ENCODE measurements at places on chromosomes 6 and 20. TPM values are rescaled to one million over a fixed set of nuclear protein-coding genes. Genes with fewer than 3 reads are reported as not detected.

DEFB124 gene
- not detected for total RNA-seq

HSPA1B gene
- total RNA-seq = 257 TPM

ZNF311 gene
- not detected for total RNA-seq

RFX6 gene
- total RNA-seq = not detected

IL20RA gene
- total RNA-seq = not detected

SAMD3 gene
- total RNA-seq = 0.29 TPM

EEF1A2 gene
- 13.0 TPM for total RNA-seq

OTOR gene
- not detected for total RNA-seq

PLN gene
- not detected for total RNA-seq

LAMA5 gene
- total RNA-seq = 3.6 TPM

IL17F gene
- not detected for total RNA-seq

DNA sequence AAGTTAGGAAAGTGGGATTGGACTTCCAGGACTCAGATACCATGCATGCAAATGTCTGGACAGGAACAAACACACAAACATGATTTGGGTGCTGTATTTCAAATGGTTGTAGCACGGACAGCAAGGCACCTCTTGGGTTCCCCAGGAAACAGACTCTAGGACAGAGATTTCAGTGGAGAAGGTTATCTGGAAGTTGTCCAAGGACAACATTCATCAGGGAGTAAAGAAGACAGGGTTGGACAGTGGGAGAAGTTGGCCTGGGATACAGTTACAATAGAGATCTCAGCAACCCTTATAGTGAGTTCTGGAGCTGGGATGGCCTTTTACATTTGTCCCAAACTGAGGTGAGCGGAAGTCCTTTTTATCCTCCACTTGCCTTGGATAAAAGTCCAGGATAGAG lies 19.8 kb upstream of the TINAG start:
- H3K4me1 ChIP-seq = peaks cover 20% of the 10 kb centered on the region
- DNase-seq = no peak

DNA sequence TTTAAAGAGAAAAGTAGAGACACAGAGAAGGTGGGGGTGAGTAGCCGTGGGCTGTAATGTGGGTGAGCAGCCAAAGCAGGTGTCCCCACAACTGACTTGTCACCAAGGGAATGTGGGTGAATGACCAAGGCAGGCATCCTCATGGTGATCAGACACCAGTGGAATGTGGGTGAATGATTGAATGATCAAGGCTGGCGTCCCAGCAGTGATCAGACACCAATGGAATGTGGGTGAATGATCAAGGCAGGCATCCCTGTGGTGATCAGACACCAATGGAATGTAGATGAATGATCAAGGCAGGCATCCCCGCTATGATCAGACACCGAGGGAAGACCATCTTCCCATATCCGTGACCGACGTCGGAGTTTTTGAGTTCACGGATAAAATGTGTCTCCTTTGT lies 49.8 kb upstream of the OR14J1 start:
- H3K4me1 ChIP-seq = no peaks in the 10 kb centered on the region
- H3K27me3 ChIP-seq = no peaks in the 10 kb centered on the region
- no peak overlapping the region for H3K4me3 ChIP-seq
- H3K36me3 ChIP-seq = no peaks in the 10 kb centered on the region

GRCh38 chr20:44952731-44953130 lies 7.5 kb downstream of the TOMM34 start:
- peaks cover 87% of the 10 kb centered on the region for H3K36me3 ChIP-seq
- H3K27me3 ChIP-seq = no peaks in the 10 kb centered on the region
- DNase-seq = no peak
- H3K27ac ChIP-seq = no peak overlapping the region
- no peaks in the 10 kb centered on the region for H3K4me1 ChIP-seq
- H3K4me3 ChIP-seq = no peak overlapping the region

DNA sequence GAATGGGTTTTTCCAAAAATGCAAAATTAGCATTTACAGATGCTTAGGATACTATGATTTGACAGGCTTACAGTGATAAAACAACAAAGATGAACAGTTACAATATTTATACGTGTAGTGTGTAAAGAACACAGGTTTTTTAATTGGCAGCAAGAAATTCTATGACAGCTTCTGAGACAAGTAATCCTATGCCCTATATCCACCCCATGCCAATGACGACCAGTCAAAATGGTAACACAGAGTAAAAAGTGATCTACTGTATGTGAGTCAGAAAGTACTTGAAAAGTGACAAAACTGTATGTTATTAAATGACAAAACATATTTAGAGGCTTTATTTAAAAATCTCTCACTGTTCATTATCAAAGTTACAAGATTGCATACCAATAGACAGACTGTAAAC lies 99.5 kb downstream of the PRDM1 start:
- H3K4me1 ChIP-seq = peaks cover 26% of the 10 kb centered on the region
- H3K27ac ChIP-seq = no peak overlapping the region
- H3K36me3 ChIP-seq = 0 out of 2 replicates have a peak, but pooled peaks cover 3% of the 10 kb centered on the region
- no peak overlapping the region for H3K4me3 ChIP-seq
- no peak for DNase-seq
- no peaks in the 10 kb centered on the region for H3K27me3 ChIP-seq

DNA sequence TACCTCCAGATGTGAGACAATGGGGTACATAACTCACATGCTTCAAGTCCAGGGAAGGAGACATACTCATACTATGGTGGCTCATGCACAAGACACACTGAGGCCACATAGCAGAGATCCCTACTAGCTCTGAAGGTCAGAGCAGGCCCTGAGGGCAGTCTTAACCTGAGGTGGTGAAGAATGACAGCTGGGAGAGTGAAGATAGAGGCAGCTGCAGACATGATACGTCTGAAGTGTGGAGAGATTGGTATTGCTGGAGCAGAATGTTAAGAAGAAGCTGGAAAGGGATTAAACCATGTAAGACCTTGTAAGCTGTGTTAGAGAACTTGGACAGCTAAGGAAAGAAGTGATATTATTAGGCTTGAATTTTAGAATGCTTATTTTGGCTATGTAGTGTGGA lies 32.9 kb downstream of the PGM3 start:
- no peaks in the 10 kb centered on the region for H3K27me3 ChIP-seq
- H3K36me3 ChIP-seq = peaks cover 5% of the 10 kb centered on the region
- no peak overlapping the region for H3K4me3 ChIP-seq

DNA sequence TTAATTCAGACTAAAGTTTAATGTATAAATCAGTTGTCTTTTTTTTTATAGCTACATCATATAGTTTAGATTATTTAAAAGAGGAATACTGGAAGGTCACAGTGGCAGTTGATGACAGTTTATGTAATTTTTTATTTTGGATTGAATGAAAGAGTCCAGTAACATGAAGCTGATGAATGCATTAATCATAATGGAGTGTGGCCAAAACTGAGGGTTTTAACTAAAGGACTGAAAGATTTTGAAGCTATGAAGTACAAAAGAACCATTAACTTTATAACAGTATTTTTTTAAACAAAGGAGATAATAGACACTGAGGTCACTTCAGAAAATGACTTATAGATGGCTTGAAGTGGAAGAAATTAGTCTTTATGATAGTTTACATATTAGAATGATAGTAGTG lies 41.3 kb downstream of the TRMT11 start:
- no peak for DNase-seq
- no peak overlapping the region for H3K27ac ChIP-seq
- H3K4me1 ChIP-seq = no peaks in the 10 kb centered on the region

DNA sequence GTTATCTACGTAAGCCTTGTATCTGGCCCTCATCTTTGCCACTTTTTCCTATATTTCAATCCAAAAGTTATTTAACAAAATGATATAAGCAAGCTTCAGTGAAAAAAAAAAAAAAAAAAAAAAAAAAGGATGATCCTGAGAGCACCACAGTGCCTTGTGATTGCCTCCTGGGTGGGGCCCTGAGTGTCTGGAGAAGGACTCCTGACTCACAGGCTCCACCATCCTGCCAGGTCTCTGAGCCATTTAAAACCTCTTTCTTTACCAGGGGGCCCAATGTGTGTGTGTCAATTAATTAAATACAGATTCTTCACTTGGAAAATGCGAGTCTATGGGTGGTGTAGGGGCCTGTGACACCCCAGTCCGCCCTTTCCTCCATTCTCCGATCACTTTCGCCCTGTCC lies 105.2 kb downstream of the SMOC2 start:
- no peaks in the 10 kb centered on the region for H3K4me1 ChIP-seq
- H3K27me3 ChIP-seq = no peaks in the 10 kb centered on the region
- H3K36me3 ChIP-seq = no peaks in the 10 kb centered on the region
- DNase-seq = no peak
- no peak overlapping the region for H3K4me3 ChIP-seq
- no peak overlapping the region for H3K27ac ChIP-seq

DNA sequence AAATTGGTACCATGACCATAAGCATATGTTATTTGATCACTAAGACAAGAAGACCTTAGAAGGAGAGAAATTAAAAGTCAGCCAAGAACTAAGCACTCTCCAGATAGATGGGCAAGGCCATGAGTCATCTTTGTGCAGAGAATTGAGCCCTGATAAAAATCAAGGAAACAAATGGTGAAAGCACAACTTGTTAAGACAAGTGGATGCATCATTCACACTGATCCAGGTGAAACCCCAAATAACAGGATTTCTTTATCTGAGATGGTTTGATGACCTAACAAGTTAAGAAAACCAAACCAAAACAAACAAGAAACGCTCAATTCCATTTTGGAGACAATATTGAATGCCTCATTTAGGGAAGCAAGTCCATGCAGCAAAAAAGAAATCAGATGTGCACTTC lies 121.6 kb downstream of the ADAT2 start:
- DNase-seq = no peak
- H3K36me3 ChIP-seq = no peaks in the 10 kb centered on the region
- no peaks in the 10 kb centered on the region for H3K4me1 ChIP-seq
- no peak overlapping the region for H3K4me3 ChIP-seq
- H3K27me3 ChIP-seq = no peaks in the 10 kb centered on the region

- no peaks in the 10 kb centered on the region for H3K36me3 ChIP-seq
- no peak for DNase-seq
- no peak overlapping the region for H3K27ac ChIP-seq
- no peak overlapping the region for H3K4me3 ChIP-seq
- H3K4me1 ChIP-seq = no peaks in the 10 kb centered on the region
- H3K27me3 ChIP-seq = no peaks in the 10 kb centered on the region
Observed at GRCh38 chr20:32301719-32302506, 24.5 kb downstream of the KIF3B start.

DNA sequence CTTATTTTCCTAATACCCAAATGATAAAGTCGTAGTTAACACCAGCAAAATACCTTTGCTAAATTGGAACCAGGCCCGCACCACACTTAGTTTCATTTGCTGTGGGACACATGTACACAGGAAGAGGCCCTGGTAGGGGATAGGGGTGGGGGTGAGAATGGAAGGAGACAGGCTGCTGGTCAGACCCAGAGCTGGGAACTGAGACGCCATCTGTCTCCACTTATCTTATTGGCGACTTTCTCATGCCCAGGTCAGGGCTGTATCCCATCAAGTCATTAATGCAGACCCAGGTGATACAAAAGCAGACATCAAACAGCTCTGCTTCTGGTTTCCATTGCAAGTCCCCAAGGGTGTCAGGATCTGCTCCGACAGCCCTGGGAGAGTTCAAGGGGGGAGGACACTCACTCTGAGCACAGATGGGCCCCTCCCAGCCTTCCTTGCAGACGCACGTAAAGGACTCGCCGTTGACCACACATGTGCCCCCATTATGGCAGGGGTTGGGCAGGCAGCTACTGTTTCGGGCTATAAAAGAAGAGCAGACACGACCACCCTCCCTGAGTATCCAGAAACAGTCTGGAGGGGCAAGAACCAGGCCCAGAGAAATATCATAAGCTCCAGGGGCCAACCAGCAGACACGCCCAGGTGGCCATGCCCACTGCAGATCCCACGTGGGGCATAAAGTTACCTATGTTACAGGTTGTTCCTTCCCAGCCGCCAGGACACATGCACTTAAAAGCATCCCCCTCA lies 29.2 kb downstream of the JAG1 start:
- H3K36me3 ChIP-seq = peaks cover 98% of the 10 kb centered on the region
- H3K27me3 ChIP-seq = no peaks in the 10 kb centered on the region
- no peak for DNase-seq
- peaks cover 41% of the 10 kb centered on the region for H3K4me1 ChIP-seq
- H3K27ac ChIP-seq = no peak overlapping the region

- DNase-seq = no peak
- no peaks in the 10 kb centered on the region for H3K27me3 ChIP-seq
- no peaks in the 10 kb centered on the region for H3K36me3 ChIP-seq
- H3K4me1 ChIP-seq = no peaks in the 10 kb centered on the region
Observed at GRCh38 chr20:54011346-54011745, 59.0 kb downstream of the BCAS1 start.

DNA sequence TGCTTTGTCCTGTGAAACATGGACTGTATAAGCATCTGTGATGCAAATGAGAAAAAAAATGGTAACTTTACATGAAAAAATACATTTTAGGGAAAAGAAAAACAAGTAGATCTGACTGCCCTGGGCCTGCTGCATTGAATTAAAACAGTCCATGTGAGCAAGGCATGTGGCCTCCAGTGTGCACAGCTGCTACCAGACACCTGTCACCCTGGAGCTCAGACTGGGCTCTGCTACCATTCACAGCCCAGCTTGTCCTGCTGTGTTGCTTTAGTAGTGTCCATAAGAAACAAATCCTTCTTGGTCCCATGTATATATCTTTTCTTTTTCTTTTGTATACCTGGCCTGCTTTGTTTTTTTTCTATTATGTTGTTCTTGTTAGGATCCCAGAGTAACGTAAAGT lies 315.9 kb downstream of the NKAIN2 start:
- no peak overlapping the region for H3K4me3 ChIP-seq
- H3K4me1 ChIP-seq = no peaks in the 10 kb centered on the region
- H3K27me3 ChIP-seq = 0 out of 2 replicates have a peak, but pooled peaks cover 5% of the 10 kb centered on the region
- no peaks in the 10 kb centered on the region for H3K36me3 ChIP-seq
- DNase-seq = no peak
- no peak overlapping the region for H3K27ac ChIP-seq

- H3K27me3 ChIP-seq = no peaks in the 10 kb centered on the region
- no peaks in the 10 kb centered on the region for H3K4me1 ChIP-seq
- H3K27ac ChIP-seq = no peak overlapping the region
- no peak for DNase-seq
Observed at GRCh38 chr6:103872233-103872632, 987.5 kb downstream of the HACE1 start.

GRCh38 chr20:37317316-37317715 lies 27.9 kb downstream of the MANBAL start:
- no peak for DNase-seq
- H3K27me3 ChIP-seq = no peaks in the 10 kb centered on the region
- H3K4me1 ChIP-seq = peaks cover 23% of the 10 kb centered on the region
- no peak overlapping the region for H3K4me3 ChIP-seq
- H3K27ac ChIP-seq = no peak overlapping the region

DNA sequence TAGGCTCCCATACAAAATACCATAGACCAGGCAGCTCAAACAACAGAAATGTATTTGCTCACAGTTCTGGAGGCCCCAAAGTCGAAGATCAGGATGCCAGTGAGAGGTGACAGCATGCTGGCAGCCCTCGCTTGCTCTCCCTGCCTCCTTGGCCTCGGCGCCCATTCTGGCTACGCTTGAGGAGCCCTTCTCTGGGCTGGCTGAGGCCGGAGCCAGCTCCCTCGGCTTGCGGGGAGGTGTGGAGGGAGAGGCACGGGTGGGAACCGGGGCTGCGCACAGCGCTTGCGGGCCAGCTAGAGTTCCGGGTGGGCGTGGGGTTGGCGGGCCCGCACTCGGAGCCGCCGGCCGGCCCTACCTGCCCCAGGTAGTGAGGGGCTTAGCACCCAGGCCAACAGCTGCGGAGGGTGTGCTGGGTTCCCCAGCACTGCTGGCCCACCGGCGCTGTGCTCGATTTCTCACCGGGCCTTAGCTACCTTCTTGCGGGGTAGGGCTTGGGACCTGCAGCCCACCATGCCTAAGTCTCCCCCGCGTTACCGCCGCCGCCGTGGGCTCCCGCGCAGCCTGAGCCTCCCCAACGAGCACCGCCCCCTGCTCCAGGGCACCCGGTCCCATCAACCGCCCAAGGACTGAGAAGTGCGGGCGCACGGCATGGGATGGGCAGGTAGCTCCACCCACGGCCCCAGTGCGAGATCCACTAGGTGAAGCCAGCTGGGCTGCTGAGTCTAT lies 32.6 kb upstream of the SERPINB9 start:
- peaks cover 3% of the 10 kb centered on the region for H3K27me3 ChIP-seq
- no peak overlapping the region for H3K27ac ChIP-seq
- H3K4me1 ChIP-seq = no peaks in the 10 kb centered on the region
- no peaks in the 10 kb centered on the region for H3K36me3 ChIP-seq
